Activated naive CD4-positive, alpha-beta T cell treated with anti-CD3 and anti-CD28 coated beads, Interleukin-2, amount 50 U/mL, for 72 hours (primary cell): ENCODE measurements at places on chromosomes 1 and 21.

GRCh38 chr1:119253366-119253765 is 112.9 kb upstream of the WARS2 start:
- no peak for DNase-seq

- no peak for DNase-seq
Observed at GRCh38 chr1:170356585-170356984, 175.4 kb upstream of the GORAB start.

DNA sequence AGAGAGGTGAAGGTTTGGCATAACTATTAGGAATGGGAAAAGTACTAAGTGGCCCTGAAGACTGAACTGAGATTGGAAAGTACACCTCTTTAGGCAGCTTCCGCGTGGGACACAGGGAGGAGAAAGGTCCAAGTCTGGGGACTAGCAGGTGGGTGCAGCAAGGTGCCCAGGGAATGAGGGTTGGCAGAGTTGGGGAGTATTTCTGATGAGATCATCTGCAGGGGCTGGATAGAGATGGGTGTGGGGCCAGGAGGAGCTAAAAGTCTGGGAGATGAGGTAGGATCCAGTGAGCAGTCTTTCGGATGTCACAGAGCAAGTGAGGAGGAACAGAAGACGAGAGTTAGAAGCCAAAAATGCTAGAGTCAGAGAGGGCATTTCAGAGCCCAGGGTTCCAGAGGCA is 36.1 kb downstream of the CDCA8 start:
- no peak for DNase-seq

GRCh38 chr1:208643005-208643597 is 398.9 kb upstream of the PLXNA2 start:
- no peak for DNase-seq

DNA sequence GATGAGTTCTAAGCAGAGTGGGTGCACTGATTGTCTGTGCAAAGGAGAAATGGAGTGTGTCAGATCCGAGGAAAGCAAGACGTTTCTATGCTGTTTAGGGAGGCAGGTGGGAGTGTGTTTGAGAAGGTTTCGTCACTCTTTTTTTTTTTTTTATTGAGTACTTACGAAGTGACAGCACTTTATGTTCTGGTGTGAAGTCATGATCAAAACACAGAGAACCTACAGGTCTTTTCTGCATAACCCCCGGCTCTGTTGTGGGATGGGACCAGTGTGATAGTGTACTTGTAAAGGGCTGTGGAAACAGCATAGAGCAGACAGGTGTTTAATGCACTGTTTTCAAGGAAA is 26.7 kb downstream of the MIA3 start:
- DNase-seq = no peak

- DNase-seq = no peak
Observed at GRCh38 chr1:113811156-113811887, 954 bp downstream of the RSBN1 start.

DNA sequence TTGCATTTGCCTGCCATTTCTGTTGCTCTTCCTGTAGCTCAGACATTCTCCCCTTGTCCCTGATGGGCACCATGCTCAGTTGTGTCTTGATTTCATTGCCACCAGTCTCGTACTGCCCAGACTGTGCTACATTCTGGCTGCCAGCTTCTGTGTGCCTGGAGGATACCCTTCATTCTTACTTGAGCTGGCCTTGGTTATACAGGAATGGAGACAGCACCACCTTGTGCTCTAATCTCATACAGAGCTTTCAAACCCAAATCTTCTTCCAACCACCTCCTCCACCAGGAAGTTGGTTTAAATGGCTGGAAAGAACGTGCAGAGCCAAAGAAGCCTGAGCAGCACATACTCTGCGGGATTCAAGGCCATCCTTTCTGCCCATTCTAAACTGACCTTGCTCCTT is 165.3 kb downstream of the SLC35F3 start:
- no peak for DNase-seq

DNA sequence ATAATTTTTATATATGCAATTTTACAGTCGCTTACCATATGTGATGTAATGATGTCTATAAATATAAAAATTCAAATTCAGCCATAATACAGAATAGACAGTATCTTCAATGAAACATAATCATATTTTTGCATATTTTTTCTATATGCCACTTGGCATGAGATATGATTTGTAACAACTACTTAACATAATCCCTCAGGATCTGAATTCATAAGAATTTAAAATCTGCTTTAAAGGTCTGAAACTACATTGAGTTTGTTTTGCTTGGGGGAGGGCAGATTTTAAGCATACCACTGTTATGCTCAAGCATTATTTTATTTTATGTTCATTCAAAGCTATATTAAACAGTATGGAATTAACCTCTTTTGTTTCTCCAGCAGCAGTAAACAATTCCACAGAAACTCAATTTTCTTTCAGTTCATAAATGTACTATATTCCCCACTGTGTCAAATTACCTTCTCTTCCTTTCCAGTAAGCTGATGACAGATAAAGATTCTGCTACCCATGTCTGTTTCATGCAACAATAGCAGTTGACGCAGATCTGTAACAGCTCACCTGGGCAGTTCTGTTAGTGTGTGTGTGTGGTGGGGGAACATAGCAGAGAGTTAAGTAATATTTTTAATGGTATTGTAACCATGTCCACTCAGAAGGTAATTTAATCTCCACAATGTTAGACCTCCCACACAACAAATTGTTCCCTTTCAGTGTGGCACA is 224.8 kb downstream of the NTNG1 start:
- DNase-seq = no peak

DNA sequence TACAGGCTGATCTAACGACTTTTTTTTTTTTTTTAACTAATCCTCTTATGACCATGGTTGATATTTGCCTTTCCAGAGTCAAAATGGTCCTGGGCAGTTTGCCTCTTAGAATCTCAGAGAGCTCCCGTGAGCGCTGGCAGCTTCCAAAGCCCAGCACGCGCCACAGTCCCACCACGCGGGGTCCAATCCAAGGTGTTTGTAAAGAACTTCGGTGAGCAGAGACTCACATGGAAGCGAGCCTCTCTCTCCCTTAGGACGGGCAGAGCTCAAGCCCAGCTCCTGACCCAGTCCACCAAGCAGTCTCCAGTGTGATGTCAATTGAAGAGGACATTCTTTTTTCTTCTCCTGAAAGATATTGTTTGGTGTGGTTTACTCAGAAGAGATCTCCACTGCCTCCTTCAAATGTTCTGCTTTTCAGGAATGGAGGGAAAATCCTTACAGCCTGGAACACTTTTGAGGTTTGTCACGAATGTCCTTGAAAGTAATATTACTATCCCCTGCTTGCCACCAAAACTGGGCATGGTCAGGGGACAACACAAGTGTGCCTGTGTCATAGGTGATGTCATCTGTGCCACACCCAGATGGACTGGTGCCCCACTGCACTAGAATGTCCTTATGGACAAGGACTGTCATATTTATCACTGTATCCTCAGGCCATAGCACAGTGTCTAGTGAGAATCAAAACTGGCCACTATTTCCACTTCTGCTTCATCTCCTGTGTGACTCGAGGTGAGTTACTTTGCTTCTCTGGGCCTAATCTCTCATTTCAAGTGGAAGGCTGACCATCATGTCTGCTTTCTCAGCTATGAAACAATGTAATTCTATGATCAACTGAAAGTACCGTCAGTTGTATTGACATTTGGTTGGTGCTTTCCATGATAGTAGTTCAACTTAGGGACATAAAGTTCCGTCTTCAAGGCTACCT is 97.4 kb upstream of the EDEM3 start:
- DNase-seq = no peak

DNA sequence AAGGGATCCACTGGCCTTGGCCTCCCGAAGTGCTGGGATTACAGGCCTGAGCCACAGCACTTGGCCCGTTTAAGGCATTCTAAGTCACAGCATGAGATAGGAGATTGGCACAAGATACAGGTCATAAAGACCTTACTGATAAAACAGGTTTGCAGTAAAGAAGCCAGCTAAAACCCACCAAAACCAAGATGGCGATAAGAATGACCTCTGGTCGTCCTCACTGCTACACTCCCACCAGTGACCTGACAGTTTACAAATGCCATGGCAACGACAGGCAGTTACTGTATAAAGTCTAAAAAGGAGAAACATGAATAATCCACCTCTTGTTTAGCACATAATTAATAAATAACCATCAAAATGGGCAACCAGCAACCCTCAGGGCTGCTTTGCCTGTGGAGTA is 33.3 kb upstream of the RCC2 start:
- no peak for DNase-seq

DNA sequence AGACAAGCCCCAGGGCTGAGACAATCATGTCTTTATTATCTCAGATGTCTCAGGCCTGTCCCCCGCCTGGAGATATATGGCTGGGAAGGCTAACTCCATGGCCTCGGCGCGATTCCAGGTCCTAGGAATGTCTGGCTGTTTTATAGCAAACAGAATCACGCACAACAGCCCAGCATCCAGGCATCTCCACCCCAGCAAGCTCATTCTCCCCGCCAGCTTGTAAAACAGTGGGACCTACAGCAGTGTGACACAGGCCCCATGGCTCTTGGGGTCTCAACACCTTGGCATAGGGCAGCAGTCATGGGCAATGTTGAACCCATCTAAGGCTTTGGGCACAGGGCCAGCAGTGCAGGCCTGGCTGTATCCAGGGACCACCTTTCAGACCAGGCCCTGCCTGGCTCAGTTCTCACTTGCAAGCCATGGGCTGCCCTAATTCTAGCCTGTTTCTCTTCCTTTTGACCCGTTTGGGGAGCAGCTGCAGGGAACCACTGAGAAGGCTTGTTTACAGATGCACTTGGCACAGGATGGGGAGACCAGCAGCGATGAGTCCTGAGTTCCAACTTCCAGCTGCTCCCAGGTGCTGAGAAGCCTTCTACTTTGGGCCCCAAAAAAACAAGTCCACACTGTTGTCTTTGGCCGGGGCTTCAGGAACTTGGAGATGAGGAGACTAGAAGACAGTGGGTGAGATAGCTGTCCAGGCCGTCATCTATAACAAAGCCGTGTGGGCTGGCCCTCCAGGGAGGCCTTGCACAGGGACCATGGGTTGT is 34.4 kb downstream of the WNT4 start:
- DNase-seq = no peak

GRCh38 chr1:229572286-229572685 is 13.8 kb upstream of the ABCB10 start:
- no peak for DNase-seq

GRCh38 chr21:32705139-32705538 is 22.7 kb downstream of the SYNJ1 start:
- DNase-seq = no peak

DNA sequence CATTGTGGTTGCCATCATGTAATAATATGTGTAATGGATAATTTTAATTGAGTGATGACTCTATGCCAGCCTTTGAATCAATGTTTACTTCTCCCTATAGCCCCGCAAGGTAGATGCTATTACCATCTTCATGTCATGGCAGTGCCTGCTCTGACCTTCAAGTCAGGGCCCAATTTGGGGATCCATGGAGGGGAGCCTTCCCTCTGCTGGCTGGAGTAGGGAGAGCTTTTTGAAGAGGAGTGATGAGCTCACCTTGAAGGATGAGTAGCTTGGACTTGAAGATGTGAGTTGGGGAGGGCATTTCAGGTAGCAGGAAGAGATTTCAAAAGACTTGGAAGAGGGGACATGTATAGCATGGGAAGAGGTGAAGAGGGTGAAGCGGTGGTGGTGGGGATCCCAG is 189.2 kb downstream of the FOXD2 start:
- no peak for DNase-seq

- no peak for DNase-seq
Observed at GRCh38 chr1:246032984-246033383, 474.1 kb downstream of the SMYD3 start.

- no peak for DNase-seq
Observed at GRCh38 chr1:182087304-182087703, 25.8 kb upstream of the ZNF648 start.

DNA sequence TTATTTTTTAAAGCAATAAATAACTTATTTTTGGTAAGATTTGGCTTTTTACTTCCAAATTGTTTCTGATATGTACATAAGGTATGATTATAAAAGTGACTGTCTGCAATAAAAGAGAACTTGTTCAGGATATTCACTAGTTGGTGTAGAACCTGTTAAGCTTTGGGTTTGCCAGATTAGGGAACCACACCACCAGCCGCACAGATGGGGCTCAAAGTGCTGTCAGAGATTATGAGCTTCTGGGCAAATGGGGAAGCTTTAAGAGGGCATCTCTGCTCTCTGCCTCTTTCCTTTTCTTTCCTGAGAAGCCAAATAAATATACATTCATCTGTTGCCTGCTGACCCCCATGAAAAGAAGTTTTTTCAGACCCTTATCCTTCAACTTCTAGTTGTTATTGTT is 25.4 kb downstream of the IVNS1ABP start:
- DNase-seq = no peak

GRCh38 chr1:70317087-70317486 is 37.4 kb downstream of the ANKRD13C start:
- no peak for DNase-seq

DNA sequence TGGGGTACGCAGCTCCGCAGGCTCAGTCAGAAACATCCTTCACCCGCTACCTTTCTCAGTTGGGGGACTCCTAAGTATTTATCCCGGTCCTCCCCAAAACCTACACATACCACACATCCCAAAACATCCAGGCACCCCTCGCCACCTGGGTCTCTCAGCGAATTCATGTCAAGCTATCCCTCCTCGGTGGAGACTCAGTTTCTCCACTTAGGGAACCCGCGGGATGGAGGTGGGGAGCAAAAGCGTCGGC is 1.3 kb upstream of the ZBTB7B start:
- DNase-seq = no peak

DNA sequence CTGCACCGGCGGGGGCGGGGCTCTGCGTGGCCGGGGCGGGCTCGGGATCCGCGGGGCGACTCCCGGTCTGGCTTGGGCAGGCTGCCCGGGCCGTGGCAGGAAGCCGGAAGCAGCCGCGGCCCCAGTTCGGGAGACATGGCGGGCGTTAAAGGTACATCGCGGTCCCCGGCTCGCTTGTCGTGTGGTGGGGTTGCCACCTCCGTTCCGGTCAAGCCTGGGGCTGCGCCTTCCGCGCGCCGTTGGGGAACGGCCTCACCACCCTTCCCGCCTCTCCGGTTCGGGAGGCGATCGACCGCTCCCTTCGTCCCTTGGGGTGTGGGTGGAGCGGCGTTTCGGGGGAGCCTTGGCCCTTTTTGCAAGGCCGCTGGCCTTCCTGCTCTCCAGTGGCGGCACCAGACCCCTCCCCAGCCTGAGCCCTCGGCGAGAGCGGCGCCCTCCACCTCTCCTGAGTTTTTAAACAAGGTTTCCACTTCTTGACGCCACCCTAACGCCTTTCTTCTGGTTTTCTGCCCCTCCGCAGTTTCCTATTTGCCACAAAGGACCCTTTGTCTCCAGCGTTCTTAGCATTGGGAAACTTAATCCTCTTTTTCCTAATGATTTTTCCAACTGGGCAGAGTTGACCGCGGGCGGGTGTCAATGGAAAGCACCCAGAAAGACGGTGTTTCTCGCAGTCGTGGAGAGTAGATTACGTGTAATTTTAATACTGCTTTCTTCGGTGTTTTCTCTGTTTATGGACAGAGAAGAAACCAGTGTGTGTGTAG is at the start of the genes LEPR and LEPROT:
TSS of gene LEPR (plus strand) at position 79 of the 761 bp plus-strand sequence. CDS start 144,898 bp downstream, outside the sequence.
TSS of gene LEPROT (plus strand) at position 79 of the 761 bp plus-strand sequence. CDS start at position 136, 57 bp downstream.
- no peak for DNase-seq
